ENCODE measurements at places on chromosomes 7 and 10.

GRCh38 chr10:9239298-9239697 lies 1184.8 kb downstream of the GATA3 start:
- no peak for DNase-seq

- DNase-seq: no peak
Measured at GRCh38 chr10:49139028-49139845, 5.4 kb upstream of the FAM170B start.

DNA sequence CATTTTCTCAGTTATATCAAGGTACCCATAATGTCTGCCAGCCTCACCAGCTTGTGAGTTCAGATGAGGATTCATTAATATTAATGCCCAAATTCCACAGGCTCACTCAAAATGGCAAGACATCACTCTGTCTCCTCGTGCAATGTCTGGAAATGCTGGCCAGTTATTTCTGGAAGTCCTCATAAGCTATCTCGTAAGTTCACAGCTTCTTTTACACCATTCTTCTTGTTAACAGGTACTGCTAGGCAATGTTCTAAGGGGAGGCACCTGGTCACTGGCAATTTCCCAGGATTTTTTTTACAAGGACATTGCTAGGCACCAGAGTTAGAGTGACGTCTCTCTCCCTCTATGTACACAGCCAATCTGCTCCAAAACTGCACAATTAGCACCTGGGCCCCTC lies 80.2 kb upstream of the SEMA3C start:
- DNase-seq: no peak

DNA sequence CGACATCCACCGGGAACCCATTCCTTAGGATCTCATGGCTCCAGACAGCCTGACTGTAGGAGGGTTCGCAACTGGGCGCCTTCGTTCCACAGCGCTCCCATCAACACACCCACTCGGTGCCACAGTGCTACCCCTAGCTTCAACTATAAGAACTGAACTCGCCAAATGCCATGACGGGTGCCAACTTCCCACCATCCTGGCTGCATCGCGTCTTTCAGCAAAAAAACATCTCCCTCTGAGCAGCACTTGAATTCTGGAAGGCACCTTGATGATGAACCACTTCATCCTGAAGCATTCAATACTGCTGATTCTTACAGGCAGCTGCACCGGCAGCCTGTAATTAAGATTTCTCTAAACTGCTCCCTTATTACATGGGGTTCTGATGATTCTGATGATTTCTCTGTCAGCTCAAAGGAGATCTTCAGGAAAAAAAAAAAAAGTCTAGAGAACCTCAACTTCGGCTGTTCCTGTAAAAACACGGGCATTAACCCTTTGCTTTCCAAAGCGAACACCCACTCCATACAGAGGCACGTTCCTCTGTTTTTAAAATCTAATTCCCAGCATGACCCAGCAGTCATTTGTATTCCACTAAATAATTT lies 1.3 kb downstream of the CYTH3 start:
- DNase-seq: peak; percentile 73
